Panc1 (cell line): ENCODE measurements at places on chromosomes 6 and 20. TPM values are rescaled to one million over a fixed set of nuclear protein-coding genes. Genes with fewer than 3 reads are reported as not detected.

DNA sequence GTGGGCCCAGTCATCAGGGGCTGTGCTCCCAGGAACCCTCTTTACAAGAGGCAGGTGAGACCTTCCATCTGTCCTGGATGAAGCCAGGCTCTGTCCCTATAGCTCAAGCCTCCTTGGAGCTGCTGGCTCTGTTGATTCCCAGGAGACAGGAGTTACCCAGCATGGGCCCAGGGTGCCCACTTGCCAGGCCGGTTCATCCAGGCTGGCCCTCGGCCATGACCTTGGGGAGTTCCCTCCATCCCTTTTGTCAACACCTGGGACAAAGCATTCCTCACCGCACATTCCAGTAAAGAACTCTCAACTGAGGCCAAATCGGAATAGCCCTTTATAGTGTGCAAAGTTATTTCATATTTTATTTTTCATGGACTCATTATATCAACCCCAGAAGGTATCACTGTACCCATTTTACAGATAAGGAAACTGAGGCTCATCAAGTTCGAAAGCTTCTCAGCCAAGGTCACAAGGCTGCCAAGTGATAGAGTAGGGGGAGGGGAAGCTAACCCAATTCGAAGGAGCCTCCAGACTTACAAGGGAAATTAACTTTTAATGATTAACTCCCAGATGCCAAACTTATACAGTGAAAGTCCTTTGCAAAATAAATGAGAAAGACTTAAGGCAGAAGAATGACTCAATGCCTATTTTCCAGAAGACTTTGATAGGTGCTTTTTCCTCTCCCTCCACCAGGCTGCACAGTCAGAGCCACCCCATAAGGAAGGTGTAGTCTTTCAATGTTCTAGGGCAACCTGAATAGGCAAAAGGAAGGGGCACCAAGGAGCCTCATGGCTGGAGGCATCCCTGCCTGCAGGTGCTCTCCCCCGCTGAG lies 18.5 kb downstream of the SDC4 start:
- DNase-seq: no peak

- no peak for DNase-seq
Measured at GRCh38 chr20:40008177-40008576, 680.9 kb downstream of the MAFB start.

MRPS10 gene
- 67.6 TPM for total RNA-seq

GPR6 gene
- not detected for total RNA-seq

- no peak for DNase-seq
Measured at GRCh38 chr6:42787063-42787472, 5.2 kb downstream of the BICRAL start.

GRCh38 chr20:2708665-2709064 lies 16.1 kb downstream of the EBF4 start:
- no peak for DNase-seq

DNA sequence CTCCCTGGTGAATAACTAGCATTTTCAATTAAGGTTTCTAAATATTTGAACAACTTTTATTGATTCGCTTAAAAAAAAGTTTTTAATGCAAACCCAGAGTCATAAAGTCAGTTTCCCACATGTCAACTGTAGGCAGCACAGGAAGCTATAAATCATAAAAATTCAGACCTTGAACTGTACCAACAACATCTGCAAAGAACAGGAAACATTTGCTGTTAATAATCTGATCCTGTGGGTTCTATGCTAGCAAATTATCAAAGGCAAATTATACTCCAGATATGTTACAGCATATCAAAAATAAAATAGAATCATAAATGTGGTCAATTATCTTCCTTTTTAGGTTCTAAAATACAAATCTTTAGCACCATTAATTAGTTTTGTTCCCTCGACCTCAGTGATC lies 16.6 kb upstream of the MAP7 start:
- DNase-seq: no peak

DNA sequence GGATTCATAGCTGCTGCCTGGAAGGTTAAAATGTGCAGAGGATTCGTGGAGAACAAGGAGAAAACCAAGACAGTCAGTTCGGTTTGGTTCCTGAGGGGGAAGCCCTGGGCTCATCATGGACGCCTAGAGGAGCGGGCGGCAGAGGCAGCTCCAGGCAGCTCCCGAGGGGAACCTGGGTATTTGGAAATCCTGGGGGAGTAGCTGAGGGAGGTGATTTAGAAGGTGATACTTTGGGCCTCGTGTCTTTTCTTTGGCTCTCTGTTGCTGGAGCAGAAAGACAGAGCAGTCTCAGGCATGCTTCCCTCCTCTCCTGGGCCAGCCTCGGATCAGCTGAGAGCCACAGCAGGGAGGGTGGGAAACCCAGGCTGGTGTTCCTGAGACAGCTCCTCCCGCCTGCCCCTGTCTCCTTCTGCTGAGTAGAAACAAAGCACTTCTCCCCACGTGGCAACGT lies 139.5 kb downstream of the DLL1 start:
- DNase-seq: no peak

RNF182 gene
- total RNA-seq: 22.2 TPM

DNA sequence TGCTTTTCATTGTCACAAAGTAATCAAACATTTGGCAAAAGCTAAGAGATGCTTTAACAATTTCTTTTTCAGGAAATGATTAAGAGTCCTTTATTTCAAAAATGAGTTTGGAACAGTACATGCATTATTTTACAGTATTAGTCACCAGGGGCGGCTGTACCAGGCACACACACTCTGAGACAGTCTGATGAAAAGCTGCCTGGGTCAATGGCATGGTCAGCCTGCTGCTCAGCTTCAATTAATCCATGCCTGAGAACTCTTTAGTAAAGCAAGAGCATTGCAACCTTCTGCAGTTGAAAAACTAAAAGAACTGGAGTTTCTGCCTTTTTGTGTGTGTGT lies 105.5 kb downstream of the TULP4 start:
- DNase-seq: no peak

PDYN gene
- total RNA-seq: not detected

- DNase-seq: no peak
Measured at GRCh38 chr20:56628015-56628872, 862 bp upstream of the TFAP2C start.

DNA sequence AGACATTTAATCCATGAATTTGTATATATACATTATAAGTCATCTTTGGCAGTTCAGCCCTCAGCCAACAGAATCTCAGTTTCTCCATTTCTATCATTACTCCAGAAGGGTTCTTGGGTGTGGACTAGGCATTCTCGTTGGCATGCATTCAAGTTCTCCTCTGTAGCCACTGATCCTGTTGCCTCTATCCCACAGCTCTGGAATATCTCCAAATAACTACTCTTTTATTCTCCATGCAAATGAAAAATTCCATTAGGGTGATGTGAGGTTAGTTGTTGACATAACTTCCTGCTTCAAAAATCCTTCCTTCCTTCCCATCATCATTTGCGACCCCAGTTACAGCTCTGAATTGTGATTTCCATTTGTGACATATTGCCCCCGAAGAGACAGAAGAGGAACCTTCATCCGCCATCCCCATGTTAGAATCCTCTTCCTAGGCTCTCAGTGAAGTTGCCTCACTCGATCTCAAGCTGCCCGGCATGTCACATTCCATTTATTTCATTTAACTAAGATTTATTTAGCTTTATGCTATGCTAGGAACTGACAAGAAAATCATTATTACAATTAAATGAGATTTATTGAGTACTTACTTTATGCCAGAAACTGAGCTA lies 93.7 kb upstream of the EDN1 start:
- no peak for DNase-seq
